ENCODE measurements at places on chromosomes 3 and 15.

DNA sequence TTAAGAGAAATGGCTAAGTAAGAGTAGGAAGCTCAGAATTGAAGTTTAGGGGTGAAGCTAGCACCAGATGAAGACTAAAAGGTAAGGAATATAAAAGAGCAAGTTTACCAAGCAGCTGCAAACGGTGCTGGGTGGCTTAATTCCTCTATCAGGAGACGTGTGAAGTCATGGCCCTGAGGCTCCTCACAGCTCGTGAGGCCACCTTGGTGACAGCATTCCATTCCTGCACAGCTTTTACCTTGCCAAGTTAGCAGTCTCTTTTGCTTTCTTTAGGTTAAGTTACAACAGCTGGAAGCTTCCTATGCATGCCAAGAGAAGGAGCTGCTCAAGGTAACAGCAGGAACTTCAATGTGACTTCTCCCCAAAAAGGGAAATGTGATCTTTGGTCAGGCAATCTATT lies 6.4 kb downstream of the TMCO5A start:
- no peak for DNase-seq

GRCh38 chr3:82143661-82144412 lies 382.4 kb upstream of the GBE1 start:
- no peak for DNase-seq

GRCh38 chr3:186960347-186960746 lies 30.0 kb downstream of the ST6GAL1 start:
- DNase-seq, result no peak

GRCh38 chr3:2706836-2707210 lies 403.4 kb downstream of the IL5RA start:
- DNase-seq, result no peak

GRCh38 chr3:57978316-57978715 lies 29.9 kb upstream of the FLNB start:
- no peak for DNase-seq

DNA sequence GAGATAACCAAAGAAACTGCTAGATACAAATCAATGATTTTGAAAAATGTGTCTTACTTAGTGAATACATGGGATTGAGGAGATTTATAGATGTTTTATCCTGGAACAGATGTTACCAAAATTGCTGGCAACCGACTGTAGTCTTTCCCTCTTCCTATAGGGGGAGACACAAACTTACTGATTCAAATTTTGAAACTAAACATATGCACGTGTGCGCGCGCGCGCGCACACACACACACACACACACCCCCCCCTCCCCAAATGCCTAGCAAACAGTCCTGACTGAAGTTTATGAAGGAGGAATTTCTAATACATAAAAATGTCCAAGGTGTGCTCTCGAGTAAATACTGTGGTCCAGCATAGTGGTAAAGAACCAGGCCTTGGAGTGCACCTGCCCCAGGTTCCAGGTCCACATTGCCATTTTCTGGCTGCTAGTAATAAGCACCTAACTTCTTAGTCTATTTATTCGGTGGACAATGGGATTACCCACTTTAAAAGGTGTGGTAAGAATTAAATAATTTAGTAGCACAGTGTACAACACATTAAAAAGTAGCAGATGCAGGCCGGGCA lies 18.5 kb upstream of the C3orf62 start:
- DNase-seq, result no peak

DNA sequence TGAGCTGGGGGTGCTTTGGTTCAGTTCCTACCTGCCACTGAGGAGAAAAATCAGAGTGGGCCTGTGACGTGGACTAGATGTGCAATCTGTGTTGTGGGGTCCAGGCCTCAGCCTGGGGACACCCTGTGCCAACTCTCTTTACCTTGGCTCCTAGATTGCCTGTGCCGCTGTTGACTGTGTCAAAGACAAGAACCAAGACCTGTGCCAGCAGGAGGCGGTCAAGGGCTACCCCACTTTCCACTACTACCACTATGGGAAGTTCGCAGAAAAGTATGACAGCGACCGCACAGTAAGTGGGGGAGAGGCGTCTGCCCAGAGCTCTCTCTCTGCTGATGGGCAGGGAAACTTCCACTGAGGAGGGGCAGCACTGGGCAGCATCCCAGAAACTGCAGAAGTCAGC lies 40.6 kb upstream of the SEC22A start:
- no peak for DNase-seq

- no peak for DNase-seq
Observed at GRCh38 chr15:69729167-69729748, 276.6 kb downstream of the RPLP1 start.

GRCh38 chr15:94100863-94101262 lies 130.5 kb upstream of the MCTP2 start:
- DNase-seq, result no peak
